Suprapubic skin (tissue), 4 donors: ENCODE measurements at places on chromosomes 16 and 17.
A peak's percentile ranks its signal among the peaks of the same experiment; 100 is the strongest.

- no peak for DNase-seq
These were observed 226.3 kb downstream of the WWOX start for GRCh38 chr16:78325468-78326352.

GRCh38 chr17:10261098-10261497 is 62.7 kb upstream of the GAS7 start:
- no peak for DNase-seq

GRCh38 chr17:55368706-55369105 is 52.9 kb downstream of the MMD start:
- DNase-seq: no peak

DNA sequence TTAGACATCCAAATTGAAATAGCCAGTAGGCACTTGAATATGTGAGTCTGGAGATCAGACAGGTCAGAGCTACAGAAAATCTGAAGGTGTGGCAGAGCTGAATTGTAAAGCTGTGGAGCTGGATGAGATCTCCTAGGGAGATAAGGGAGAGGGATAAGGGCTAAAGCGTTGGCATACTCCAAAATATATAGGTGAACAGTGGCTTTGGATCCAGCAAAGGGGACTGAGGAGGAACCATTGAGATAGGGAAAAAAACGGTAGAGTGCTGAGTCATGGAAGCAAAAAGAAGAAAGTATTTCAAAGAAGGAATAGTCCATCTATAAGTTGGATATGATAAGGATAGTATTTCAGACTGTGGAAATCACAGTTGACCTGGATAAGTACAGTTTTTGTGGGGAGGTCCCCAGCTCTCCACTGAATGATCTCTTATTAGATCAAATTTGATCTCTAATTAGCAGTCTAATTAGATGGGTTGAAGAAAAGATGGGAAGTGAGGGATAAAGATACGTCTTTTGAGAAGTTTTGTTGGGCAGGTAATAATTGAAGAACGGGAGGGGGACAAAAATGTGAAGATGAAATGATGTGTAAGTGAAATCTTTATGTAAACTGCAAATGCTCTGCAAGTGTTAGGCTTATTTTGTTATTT is 587 bp upstream of the DBF4B start:
- no peak for DNase-seq

- no peak for DNase-seq
These were observed 172.7 kb upstream of the CCL2 start for GRCh38 chr17:34082404-34082803.

DNA sequence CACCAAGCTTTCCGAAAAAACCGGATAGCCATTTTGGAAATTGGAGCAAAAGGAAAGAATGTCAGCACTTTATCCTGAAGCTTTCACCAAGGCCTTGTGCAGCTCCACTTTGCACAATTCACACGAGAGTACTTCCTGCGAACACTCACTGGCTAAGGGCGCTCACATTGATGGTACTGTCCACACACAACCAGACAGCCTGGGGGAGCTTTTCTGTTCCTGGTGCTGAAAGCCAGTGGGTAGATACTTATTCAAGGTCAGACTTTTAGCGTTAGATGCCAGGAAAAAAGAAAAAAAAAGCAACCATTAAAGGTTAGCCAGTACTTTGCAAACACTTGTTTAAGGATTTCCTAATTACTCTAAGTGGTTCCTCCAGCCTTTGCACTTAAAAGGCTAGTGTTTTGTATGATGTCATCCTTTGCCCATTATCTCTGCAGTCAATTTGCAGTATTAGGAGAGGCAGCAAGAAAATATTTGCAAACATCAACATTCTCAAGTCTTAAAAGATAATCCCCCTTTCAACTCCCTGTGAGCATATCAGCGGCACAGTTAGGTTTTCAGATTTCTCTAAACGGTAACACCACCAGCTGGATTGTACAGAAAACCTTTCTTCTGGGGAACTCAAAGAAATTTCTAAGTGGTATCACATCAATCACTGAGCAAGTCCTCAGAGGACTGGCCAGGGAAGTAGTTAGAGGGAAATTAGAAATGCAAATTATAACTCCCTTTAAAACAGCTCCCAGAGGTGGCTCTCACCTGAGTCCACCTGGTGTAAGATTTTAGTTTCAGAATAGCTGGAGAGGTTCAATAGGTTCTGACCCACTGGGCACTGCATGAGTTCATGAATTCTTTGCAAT is 243.4 kb upstream of the IRX5 start:
- no peak for DNase-seq

GRCh38 chr16:68447653-68448359 is 502 bp downstream of the SMPD3 start:
- DNase-seq: no peak

DNA sequence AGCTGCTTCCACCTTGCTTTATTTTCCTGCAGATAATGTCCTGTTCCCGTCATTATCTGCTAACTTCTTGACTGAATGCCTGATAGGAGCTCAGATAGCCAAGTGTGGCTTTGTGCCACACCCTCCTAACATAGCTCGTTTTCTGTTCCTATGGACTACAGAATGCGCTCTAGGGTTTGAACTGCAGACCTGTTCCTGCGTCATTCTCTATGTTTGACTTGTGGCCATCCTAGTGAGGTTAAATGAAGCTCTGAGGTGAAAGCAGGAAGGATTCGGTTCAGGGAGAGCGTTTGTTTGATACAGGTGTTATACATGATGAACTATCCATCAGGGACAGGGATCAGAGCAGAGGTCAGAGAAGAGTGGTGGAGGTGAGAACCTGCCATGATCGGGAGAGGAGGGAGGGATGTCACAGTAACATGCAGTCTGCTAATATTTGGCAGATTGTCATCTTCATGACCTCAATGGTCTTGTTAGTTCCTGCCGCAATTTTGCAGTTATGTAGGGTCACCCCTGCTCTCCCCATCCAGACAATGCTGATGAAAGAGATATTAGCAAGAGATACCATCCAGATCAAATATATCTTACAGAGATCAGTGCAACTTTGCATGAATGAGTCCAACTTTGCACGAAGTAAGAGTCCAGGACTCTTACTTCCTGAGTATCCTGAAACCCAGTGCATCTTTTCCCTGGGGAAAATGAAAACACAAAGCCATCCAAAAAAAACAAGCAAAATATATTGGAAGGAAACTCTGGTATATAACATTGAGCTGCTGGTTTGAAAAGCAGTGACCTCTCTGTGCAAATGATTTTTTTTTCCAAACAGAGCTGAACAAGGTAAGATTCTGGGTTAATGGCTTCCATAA is 32.8 kb downstream of the MPHOSPH6 start:
- no peak for DNase-seq

- DNase-seq: peak; percentile 65
These were observed 3.9 kb downstream of the TRPV2 start for GRCh38 chr17:16419074-16419928.
